GM23248 (cell line): ENCODE measurements at places on chromosomes 3 and 15. TPM values are rescaled to one million over a fixed set of nuclear protein-coding genes. Genes with fewer than 3 reads are reported as not detected.

The DOCK3 gene
- 0.43 and 0.51 TPM in 2 replicates for total RNA-seq

The PPP1R14D gene
- total RNA-seq = not detected in 2 replicates

The FOXL2 gene
- 3.6 and 3.7 TPM in 2 replicates for total RNA-seq

The GABRB3 gene
- total RNA-seq = not detected in 2 replicates

The RSRC1 gene
- 30.7 and 34.6 TPM in 2 replicates for total RNA-seq

The PCNP gene
- 78.5 and 91.2 TPM in 2 replicates for total RNA-seq

The KIF15 gene
- 3.3 and 3.9 TPM in 2 replicates for total RNA-seq

The NUP210 gene
- total RNA-seq = under 0.01 TPM in 1 of 2 replicates, not detected in the other

The KCTD6 gene
- 12.3 and 13.7 TPM in 2 replicates for total RNA-seq

The SNX33 gene
- 22.9 and 28.7 TPM in 2 replicates for total RNA-seq

The ATP13A4 gene
- not detected in 2 replicates for total RNA-seq

The WDR93 gene
- not detected in 2 replicates for total RNA-seq

The EIF5A2 gene
- 10.0 and 20.8 TPM in 2 replicates for total RNA-seq

The CATSPER2 gene
- total RNA-seq = 0.38 TPM in 1 of 2 replicates, not detected in the other

The TRIM42 gene
- total RNA-seq = not detected in 2 replicates

The GPR160 gene
- 0.13 and 0.76 TPM in 2 replicates for total RNA-seq

The CISH gene
- 1.0 and 1.1 TPM in 2 replicates for total RNA-seq

The IP6K1 gene
- 20.6 and 27.2 TPM in 2 replicates for total RNA-seq
